ENCODE measurements at places on chromosomes 16 and 17.
A peak's percentile ranks its signal among the peaks of the same experiment; 100 is the strongest.

GRCh38 chr16:31407406-31407805 is 14.3 kb downstream of the ITGAD start:
- no peaks in the 10 kb centered on the region for H3K4me1 ChIP-seq

GRCh38 chr16:79716645-79717332 is 116.3 kb upstream of the MAF start:
- no peak overlapping the region for H3K27ac ChIP-seq
- ATAC-seq: no peak
- peaks cover 28% of the 10 kb centered on the region for H3K27me3 ChIP-seq
- H3K4me3 ChIP-seq: no peak overlapping the region

DNA sequence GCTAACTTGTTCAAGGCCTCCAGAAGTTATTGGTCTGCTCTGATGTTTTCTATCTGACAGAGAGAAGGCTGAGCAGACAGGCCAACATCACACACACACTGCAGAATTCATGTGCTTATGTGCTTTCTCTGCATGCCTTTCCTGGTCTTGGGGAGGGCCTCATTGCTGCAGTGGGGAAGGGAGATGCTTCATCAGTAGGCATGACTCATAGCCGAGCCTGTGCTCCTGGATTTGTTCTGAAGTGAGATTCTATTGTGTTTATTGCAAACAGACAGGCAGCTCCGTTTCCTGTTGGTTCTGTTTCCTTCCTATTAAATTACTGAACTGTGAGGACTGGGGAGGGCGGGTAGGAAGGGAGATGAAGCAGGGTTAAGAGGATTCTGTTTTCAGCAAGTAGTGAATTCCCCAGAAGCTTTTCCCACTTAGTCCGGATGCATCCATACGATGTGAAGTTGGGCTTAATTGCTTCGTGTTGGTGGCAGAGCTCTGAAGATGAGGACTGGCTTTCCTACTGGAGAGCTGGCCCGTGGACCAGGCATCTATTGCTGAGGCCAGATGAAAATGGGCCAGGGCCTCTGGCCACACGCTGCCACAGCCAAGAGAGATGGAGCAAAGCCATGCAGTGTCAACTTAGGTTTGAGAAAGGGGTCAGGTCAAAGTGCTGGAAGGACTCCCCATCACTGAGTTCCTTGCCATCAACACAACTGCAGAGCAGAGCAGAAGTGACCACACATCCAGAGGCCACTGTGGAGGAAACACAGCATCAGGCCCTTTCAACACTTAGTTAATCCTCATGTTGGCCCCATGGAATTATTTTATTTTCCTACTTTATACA is 179.3 kb downstream of the UTP18 start:
- ATAC-seq: no peak
- no peaks in the 10 kb centered on the region for H3K36me3 ChIP-seq
- H3K4me3 ChIP-seq: no peak overlapping the region
- peaks cover 59% of the 10 kb centered on the region for H3K27me3 ChIP-seq
- H3K27ac ChIP-seq: no peak overlapping the region

DNA sequence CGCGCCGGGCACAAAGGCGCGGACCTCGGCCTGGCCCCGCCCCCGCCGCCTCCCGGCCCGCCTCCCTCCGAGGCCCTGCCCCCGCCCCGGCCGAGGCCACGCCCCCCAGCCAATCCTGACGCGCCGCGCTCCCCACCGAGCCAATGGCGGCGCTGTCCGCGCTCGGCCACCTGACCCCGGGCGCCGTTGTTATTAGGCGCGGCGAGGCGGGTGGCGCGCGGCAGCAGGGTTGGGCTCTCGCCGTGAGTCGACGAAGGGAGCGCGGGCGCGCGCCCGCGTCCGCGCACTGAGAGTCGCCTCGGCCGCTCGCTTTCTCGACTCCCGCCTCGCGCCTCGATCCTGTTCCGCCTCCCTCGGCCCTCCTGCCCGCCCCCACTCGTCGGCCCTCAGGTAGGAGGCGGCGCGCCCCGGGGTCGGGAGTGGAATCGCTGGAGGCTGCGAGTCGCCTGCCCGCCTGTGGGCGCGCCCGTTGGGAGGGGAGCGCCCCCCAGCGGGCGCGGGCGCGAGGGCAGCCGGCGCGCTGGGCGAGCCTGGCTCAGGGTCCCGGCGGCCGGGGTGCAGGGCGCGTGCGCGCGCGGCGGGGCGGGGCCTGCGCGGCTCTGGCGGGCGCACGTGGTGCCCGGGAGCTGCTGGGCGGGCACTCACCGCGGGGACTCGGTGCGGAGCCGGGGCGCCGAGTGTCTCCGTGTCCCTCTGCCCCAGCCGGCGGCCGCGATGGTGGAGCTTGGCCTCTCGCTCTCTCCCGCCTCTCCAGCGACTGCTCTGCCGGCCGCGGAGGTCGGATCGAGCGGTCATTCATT is 405 bp upstream of the CBLN1 start:
- H3K4me3 ChIP-seq: peak overlapping the region; percentile 66
- no peak overlapping the region for H3K27ac ChIP-seq
- no peaks in the 10 kb centered on the region for H3K36me3 ChIP-seq
- ATAC-seq: peak; percentile 31

- peaks cover 41% of the 10 kb centered on the region for H3K27me3 ChIP-seq
- H3K36me3 ChIP-seq: no peaks in the 10 kb centered on the region
- H3K4me1 ChIP-seq: peaks cover 21% of the 10 kb centered on the region
- ATAC-seq: no peak
- no peak overlapping the region for H3K4me3 ChIP-seq
- no peak overlapping the region for H3K27ac ChIP-seq
Measured at GRCh38 chr16:85449191-85449884, 163.8 kb upstream of the GSE1 start.

DNA sequence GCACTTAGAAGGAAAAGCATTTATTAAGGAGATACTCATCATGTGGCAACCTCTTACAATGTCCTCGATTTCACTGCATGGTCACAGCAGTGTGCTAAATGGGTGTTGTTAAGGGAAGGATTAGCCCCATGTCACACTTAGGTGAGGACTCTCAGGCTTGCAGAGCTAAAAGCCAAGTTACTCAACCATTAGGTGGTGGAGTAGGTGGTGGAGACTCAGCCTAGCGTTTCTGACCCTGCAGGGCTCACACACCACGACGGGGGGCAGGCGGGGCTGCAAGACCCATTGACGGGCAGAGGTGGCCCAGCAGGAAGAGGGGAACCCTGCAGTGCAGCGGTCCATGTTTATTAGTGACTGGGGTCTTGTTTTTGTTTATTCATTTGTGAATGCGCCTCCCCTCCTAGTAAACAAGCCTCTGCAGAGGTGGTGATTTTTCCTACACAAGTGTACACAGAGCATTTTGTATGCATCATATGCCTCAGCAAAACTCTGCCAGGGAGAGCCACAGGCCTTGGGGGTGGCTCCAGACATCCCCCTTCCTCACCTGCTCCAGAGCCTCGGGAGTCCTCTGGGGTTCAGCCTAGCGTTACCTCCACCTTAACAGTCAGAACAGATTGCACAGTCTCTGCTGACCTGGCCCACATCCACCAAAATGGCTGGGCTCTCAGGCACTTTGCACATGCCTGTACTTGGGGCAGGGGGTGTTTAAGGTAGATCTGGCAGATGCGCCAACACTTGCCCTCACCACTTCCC is 216.7 kb downstream of the C16orf95 start:
- H3K27ac ChIP-seq: no peak overlapping the region
- no peak overlapping the region for H3K4me3 ChIP-seq
- no peaks in the 10 kb centered on the region for H3K4me1 ChIP-seq
- ATAC-seq: no peak
- H3K27me3 ChIP-seq: peaks cover 10% of the 10 kb centered on the region
- no peaks in the 10 kb centered on the region for H3K36me3 ChIP-seq

DNA sequence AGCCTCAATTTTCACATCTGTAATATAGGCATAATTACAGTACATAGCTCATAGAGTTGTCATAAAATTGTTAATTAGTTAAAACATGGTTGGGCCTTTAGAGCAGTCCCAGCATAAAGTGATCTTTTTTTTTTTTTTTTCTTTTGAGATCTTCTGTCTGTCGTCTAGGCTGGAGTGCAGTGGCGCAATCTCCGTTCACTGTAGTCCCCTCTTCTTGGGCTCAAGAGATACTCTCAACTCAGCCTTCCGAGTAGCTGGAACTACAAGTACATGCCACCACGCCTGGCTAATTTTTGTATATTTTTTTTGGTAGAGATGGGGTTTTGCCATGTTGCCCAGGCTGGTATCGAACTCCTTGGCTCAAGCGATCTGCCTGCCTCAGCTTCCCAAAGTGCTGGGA is 31.0 kb downstream of the RND2 start:
- no peaks in the 10 kb centered on the region for H3K4me1 ChIP-seq
- peaks cover 32% of the 10 kb centered on the region for H3K36me3 ChIP-seq
- H3K27me3 ChIP-seq: no peaks in the 10 kb centered on the region
- ATAC-seq: no peak
- no peak overlapping the region for H3K27ac ChIP-seq

All from stimulated activated memory B cell treated with anti-CD40 and anti-IgM and Interleukin-4, amounts not matched to agents 10 μg/mL and 1 μg/mL and 100 μg/mL, for 72 hours (primary cell).